ENCODE measurements at places on chromosomes 2 and 18. TPM values are rescaled to one million over a fixed set of nuclear protein-coding genes. Genes with fewer than 3 reads are reported as not detected.

DNA sequence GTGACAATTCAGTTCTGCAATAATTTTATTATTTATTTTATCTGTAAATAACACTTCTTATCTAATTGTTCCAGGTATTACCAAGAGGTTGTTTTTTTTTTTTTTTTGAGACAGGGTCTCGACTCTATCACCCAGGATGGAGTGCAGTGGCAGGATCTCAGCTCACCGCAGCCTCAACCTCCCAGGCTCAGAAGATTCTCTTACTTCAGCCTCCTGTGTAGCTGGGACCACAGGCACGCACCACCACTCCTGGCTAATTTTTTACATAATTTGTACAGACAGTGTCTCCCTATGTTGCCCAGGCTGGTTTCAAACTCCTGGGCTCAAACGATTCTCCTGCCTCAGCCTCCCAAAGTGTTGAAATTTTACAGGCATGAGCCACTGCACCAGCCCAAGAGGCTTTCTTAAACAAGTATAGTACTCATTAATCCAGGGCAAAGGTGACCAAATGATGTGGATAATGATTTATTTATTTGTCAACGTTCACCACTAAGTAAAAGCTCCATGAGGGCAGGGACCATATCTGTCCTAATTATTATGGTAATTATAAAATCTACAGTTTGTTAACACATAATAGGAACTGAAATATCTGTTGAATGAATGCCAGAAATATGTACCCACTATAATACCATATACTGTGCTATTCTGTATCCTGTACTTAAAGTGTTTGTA lies 12.0 kb downstream of the STK17B start:
- DNase-seq = no peak

IL36G gene
- total RNA-seq = not detected

DNA sequence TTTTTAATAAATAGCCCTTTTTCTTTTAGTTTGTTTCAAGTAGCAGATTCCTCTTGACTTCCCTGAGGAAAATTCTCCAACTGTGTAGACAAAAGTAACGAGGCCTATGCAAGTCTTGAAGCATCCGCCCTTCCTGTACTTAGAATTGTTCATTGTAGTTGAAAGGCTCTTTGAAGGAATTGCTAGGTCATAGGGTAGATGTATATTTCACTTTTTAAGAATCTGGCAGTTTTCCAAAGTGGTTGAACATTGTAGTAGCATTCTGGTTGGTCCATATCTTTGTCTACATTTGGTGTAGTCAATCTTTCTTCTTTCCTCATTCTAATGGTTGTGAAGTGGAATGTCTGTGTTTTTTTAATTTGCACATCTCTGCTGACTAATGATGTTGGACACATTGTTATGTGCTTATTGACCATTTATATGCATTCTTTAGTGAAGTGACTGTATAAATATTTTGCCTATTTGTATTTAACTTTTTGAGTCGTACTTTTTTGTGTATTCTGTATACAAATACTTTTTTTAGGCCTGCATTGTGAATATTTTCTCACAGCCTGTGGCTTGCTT lies 5.6 kb upstream of the SERPINB11 start:
- DNase-seq = no peak

SLC35G4 gene
- total RNA-seq = not detected

GRCh38 chr2:131635611-131636010 lies 107.9 kb downstream of the CCDC74A start:
- DNase-seq = no peak

IL1R1 gene
- 155 TPM for total RNA-seq

IGFBP5 gene
- 1,222 TPM for total RNA-seq

DNA sequence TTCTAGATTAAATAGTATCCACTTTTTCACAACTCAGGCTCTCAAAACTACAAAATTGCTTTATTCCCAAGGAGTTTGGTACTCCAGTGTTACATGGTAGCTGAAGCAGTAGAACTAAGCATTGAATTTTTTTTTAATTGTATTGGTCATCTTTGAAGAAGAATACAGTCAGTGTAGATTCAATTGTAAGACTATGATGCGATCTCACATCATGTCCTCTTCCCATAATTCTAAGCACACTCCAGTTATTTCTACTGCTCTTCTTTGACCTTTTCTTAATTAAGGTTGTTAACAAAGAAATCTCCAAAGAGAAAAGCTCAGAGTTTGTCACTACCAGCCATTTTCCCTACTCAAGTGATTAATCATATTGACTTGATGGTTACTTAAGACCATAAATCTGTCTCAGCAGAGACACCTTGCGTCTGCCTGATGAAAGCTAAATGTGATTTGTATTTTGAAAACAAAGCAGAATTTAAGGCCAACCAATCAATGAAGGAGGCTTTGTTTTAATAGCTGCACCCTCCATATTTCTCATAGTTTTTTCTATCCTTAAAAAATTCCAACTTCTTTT lies 130.2 kb downstream of the DTNA start:
- no peak for DNase-seq

DNA sequence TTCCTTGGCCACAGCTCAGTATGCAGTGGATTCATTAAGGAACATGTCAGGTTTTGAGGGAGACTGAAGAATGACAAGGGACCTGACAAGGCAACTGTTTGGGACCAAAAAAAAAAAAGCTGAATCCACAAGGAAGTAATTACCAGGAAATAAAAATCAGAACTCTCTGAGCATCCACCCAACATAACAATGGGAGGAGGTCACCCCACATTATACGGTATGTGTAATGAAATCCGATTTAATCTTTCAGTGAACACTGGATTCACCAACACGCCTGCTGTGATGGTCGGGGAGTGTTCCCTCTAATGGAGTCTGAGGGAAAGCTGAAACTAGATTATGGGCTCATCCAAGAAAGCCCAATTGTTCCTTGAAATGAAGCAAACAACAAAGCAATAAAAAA lies 329.3 kb downstream of the ETAA1 start:
- DNase-seq = no peak

- DNase-seq = no peak
These were observed 193.4 kb downstream of the SOX11 start for GRCh38 chr2:5885451-5886173.

- no peak for DNase-seq
These were observed 9.6 kb upstream of the LRP1B start for GRCh38 chr2:142140434-142140845.

DNA sequence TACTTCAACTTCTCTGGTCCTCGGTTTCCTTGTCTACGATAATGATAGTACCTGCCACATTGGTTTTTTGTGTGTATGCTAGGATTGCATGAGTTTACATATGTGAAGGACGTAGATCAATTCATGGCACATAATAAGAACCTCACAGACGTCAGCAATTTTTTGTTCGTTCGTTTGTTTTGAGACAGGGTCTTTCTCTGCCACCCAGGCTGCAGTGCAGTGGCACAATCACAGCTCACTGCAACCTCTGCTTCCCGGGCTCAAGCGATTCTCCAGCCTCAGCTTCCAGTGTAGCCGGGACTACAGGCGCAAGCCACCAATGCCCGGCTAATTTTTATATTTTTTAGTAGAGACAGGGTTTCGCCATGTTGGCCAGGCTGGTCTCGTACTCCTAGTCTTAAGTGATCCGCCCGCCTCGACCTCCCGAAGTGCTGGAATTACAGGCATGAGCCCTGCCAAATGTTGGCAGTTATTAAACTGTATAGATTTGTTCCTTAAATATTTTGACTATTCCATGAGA lies 756 bp upstream of the SLC35F5 start:
- DNase-seq = no peak

DSG4 gene
- total RNA-seq = not detected

DNA sequence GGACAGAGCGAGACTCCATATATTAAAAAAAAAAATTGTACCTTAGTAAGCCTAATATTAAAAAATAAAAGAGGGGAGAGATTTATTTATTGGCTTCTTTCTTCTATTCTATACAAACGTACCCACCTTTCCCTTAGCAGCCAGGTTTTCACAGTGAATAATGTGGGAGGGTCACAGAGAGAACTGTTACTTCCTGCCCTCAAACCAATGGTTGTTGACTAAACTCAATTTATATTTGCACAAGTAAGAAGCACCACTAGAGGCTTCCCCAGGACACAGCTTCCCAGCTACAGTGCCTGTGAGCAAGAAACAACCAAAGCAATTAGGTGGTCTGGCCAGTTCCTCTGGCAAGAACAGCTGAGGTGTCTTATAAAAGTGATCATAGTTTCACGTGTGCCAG lies 28.9 kb upstream of the GALR1 start:
- DNase-seq = no peak

TRIB2 gene
- total RNA-seq = 39.7 TPM

DNA sequence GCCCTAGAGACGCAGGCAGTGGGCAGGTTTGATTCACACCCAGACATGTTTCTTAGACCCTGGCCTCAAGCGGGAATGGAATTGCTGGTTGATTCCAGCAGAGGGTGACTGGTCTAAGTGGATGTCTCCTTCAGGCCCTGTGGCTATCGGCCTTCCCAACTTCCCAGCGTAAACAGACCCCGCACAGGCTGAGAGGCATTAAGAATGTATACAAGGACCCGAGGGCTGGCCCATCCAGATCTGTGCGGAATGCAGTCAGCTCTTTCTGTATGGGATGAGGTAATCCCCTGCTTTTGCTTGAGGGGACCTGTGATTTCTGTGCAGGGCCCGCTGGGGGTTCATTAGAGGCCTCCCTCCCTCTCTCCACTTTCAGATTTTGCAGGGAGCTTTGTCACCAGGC lies 6.5 kb downstream of the ACKR3 start:
- DNase-seq = no peak

- DNase-seq = no peak
These were observed 69.1 kb downstream of the PHLPP1 start for GRCh38 chr18:62784338-62784965.

DNA sequence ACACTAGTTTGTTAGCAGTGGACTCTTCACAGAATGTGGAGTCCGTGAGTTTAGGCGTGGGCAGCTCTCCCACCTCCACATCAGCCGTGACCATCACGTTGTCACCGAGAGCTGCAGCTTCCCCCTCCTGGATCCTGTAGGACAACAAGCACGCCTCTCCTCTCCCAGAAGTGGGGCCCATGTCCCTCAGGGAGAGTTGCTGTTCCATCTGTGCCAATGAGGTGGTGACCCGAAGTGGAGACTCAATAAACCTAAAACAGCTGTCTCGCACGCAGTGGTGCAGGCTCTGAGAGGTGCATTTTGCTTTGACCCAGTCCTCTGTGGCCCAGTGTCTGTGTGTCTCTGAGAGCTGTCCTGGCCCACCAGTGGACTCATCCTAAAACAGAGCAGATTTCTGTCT lies 456.5 kb upstream of the SOX11 start:
- no peak for DNase-seq

DNA sequence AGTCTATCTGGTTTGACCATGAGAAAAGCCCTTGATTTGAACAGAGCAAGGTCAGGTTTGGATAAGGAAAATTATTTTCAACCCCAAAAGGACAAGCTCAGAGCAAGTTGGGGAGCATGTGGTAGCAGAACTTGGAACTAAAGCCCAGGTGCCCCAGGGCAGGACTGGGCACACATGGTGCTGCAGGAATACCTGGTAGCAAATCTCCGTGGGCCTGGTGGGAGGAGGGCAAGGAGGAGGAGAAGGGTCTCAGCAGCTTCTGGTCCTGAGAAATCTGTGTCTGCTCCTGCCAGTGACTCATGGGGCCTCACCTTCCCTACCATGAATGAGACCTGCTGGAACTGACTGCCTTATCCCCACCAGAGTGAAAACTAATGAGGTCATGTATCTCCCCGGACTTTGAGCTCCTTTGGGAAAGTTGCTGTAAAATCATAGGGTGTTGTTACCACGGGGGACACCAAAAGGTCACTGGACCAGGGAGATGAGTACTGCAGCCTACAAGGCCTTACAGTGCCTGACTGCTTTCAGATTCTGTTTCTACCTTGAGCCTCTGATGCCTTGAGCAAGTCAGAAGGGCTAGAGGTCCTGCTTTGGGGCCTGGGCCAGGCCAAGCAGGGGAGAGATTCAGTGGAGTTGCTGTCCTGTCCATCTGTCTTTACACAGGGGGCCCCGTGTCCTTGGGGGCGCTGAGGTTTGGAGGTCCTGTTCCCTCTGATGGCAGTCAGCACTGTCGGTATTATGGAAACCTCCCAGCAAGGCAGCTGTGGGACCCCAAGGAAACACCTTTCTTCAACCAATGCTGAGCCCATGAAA lies 304.0 kb downstream of the MYCN start:
- DNase-seq = no peak

DNA sequence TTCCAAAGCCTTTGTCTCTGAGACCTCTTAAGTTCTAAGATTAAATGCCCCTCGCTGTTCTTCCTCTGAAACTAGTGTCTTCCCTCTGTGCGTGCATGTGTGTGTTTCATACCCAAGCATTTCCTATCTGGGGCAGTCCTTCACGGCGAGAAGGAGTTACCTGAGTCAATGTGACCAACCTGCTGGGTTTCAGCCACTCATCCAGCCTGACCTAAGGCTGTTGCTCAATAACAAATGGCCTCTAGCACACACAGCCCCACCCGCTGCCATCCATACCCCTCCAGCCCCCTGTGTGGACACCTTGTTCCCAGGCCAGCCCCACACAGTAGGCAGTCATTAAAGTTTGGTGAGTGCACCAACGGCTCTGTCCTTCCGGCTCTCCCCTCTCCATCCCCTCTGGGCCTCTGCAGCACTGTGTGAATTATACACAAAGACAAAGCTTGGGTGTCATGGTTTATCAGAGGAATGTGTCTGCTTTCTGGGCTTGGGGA lies 53.8 kb upstream of the FOSL2 start:
- DNase-seq = no peak

GRCh38 chr2:233380132-233380895 lies 26.0 kb downstream of the DGKD start:
- no peak for DNase-seq

DNA sequence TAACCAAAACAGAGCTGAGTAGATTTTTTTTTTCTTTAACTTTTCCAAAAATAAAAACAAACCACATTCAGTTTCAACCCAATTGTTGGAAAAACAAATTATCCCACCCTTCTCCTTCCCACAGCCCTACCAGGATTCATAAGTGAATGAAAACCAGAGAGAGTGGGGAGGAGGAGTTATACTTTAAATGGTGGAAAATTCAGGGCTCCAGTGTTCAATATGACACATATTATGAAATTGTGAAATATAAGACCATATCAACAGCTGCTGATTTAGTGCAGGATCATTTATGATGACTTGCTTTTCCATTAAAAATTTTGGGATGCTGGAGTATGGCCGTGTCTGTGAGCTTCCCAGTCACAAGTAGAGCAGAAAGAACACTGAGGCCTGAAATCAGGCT lies 26.7 kb downstream of the COLEC12 start:
- DNase-seq = no peak

REG1B gene
- 4.9 TPM for total RNA-seq

GRCh38 chr2:121974897-121975661 lies 219.6 kb downstream of the TSN start:
- DNase-seq = peak; percentile 63

CRYGC gene
- total RNA-seq = not detected

DNA sequence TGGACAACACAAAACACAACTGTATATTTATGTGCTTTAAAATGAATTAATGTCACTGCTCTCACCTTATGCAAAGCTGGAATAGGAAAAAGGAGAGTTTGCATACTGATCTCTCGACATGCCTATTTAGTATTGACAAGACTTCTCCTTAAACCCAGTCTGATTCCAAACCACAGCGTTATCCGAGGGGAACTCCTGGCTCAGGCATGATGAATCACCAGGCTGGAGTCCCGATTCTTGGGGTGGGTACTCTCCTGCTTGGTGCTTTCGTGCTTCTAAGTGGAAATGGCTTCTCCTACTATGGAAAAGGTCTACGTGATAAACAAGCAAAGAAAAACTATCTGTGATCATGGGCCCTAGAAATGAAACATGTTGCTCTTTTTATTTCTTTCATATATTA lies 88.9 kb upstream of the SLC35G4 start:
- DNase-seq = no peak

KIF5C gene
- 2.3 TPM for total RNA-seq

- no peak for DNase-seq
These were observed 156.3 kb downstream of the SUCLG1 start for GRCh38 chr2:84302513-84303412.

GNAL gene
- total RNA-seq = 12.0 TPM

BBS5 gene
- total RNA-seq = 10.6 TPM
